Cardiac fibroblast (primary cell): ENCODE measurements at places on chromosomes 11 and 22.
A peak's percentile ranks its signal among the peaks of the same experiment; 100 is the strongest.

DNA sequence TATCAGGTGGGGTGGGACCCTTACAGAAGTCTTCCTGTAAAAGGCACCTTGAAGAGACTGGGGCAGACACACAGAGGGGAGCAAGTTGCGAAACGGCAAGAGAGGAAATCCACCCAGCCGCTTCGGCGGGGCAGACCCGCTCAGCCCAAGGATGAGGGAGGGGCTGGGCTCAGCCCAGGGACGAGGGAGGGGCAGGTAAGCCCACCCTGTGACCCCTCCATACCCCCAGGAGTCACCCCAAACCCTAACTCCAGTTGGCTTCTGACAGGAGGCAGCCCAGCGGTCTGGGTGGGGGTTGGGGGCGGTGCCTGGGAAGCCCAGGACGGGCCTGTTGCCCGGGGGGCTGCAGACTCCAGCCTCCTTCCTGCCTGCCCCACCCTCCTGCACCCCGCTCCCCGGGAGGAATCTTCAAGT is 965 bp downstream of the OSBPL5 start:
- no peak for DNase-seq

GRCh38 chr11:112993808-112994207 is 32.6 kb downstream of the NCAM1 start:
- DNase-seq: no peak

GRCh38 chr22:37218771-37219411 is 6.6 kb upstream of the SSTR3 start:
- DNase-seq: no peak

- DNase-seq: no peak
Measured at GRCh38 chr22:46801826-46802607, 39.6 kb downstream of the TBC1D22A start.

DNA sequence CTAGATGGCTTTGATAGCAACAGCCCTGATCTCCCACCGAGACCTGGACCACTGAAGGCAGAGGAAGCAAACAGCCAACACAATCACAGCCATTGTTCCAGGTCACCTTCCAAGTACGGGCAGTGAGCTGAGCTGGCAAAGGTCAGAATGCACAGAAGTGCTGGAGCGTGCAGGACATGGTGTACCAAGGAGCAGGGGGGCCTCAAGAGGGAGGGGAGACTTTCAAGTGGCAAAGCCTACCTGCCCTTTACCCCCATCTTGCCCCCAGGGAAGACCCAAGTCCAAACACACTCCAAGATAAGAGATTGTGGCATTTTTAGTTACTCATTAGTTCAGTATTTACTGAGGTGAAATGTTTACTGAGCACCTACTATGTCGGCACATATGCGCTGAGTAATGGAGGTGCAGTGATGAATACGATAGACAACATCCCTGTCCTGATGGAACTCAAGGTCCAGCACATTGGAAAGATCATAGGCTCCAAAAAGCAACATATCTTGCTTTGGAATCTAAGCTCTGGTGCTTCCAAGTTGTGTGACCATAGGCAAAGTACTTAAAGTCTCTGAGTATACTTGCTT is 26.0 kb upstream of the TTC12 start:
- no peak for DNase-seq

DNA sequence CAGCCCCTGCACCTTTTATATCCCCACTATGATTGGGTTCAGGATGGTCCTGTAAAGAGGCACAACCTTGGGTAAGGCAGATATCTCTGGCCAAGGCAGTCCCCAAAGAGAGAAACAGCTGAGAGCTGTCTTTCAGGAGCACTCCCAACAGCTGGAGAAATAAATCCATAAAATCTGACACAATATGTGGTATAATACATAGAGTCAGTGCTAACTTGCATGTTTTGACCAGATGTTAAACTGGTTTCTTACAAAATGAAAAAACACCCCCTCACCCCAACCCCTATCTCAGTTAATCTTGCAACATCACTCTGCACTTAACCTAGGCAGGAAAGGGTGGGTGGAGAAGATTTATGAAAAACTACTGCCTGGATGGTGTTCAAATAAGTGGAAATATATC is 44.0 kb upstream of the C11orf87 start:
- DNase-seq: no peak

- DNase-seq: no peak
Measured at GRCh38 chr11:24819863-24820434, 323.1 kb downstream of the LUZP2 start.

DNA sequence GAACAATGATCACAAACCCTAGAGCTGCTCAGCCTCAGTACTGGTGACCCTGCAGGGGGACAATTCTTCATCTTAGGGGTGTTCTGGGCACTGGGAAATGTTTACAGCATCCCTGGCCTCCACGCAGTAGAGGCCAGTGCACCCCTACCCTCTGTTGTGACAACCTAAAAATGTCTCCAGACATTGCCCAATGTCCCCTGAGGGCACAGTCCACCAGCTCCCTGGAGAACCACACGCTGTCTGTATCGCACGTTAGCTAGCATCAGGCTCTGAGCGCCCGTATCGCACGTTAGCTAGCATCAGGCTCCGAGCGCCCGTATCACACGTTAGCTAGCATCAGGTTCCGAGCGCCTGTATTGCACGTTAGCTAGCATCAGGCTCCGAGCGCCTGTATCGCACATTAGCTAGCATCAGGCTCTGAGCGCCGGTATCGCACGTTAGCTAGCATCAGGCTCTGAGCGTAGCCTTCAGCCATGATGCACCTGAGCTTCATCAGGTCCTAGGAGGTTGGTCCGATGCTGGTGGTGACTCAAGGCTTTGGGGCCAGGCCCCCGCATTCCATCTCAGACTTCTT is 111.1 kb upstream of the ANO1 start:
- no peak for DNase-seq

GRCh38 chr11:124937336-124937935 is 1.6 kb upstream of the HEPACAM start:
- DNase-seq: no peak

GRCh38 chr11:120612513-120613263 is 101.1 kb downstream of the GRIK4 start:
- peak; percentile 21 for DNase-seq

- peak; percentile 71 for DNase-seq
Measured at GRCh38 chr11:9459667-9460321, 1.0 kb upstream of the ZNF143 start.

GRCh38 chr11:889687-890475 is 20.7 kb downstream of the CHID1 start:
- no peak for DNase-seq

DNA sequence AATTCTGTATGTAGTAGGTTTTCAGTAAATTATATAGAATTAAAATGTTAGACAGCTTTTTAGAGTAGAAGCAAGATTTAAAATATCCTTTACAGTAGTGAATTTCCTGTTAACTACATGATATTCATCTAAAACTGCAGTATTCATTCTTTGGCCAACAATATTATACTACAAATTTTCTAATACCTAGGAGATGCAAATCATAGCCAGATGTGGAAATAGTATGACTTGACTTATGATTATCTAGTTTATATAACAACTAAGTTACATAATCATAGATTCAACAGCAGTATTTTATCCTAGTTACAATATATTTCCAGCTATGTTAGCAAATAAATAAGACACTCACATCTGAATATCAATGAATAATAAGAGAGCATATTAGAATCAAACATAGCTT is 163.2 kb downstream of the MSANTD4 start:
- DNase-seq: no peak

DNA sequence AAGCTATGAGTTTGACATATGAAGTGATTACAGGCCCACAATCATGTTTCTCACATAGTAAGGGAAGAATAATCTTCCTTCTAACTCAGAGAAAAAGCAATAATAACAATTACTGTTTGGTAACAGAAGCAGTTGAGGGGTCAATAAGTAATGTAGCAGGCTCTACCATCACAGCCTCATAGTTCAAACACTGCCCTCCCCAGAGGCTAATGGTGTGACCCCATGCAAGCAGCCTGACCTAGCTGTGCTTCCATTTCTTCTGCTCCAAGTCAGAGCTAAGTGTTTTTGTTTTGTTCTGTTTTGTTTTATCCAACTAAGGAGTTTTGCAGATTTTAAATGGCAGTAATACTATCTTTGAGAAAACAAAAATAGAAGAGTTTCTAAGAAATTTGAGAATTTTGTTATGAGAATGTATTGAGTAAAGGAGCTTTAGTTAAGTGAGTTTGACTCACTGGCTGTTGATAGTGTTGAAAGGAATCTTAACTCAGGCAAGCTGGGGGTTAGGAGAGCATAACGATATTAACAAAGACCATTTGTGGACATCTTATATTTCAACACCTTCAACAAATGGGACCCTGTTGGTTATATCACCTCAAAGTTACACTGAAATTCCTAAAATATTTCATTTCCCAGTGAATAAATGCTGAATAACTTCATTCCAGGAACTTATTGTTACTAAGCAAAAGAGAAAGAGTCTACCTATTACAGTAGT is 48.5 kb downstream of the GUCY1A2 start:
- peak; percentile 32 for DNase-seq

GRCh38 chr22:19422440-19423301 is 8.9 kb downstream of the HIRA start:
- no peak for DNase-seq

GRCh38 chr11:30917859-30918478 is 331.8 kb upstream of the MPPED2 start:
- peak; percentile 66 for DNase-seq

DNA sequence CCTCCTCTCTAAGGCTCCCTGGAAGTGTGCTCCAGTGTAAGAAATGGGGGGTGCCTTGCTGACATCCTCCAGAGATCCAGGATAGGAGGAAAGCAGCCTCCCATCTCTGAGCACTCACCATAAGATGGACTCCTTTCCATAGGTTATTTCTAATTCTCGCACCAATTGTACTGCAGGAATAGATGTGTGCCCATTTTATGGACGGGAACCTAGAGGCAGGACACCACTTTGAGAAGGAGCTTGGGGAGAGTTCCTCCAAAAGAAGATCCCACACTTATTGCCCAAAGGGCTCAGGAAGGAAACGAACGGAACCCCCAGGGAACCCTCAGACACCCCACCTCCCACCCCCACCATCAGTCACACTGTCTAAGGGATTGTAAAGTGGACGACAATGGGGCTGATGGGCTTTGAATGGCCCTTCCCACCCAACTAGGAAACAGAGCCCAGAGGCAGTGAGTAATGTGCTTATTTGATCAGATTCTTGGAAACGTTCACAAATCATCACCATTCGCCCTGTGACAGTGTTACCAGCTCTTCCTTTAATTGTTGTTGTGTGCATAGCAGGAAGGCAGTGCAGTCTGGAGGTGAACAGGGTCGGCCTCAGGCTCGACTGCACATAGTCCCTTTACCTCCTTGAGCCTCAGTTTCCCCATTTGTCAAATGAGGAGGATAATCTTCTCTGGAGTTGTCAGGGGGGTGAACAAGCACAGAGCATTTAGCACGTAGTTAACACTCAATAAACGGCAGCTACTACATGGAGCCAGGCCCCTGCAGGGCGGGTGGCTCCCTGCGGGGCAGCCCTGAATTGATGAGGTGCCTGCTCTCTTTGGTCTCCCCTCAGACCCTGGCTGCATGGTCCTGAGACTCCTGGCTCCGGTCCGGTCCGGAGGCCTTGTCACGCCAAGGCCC is 8.4 kb upstream of the MN1 start:
- DNase-seq: peak; percentile 42

DNA sequence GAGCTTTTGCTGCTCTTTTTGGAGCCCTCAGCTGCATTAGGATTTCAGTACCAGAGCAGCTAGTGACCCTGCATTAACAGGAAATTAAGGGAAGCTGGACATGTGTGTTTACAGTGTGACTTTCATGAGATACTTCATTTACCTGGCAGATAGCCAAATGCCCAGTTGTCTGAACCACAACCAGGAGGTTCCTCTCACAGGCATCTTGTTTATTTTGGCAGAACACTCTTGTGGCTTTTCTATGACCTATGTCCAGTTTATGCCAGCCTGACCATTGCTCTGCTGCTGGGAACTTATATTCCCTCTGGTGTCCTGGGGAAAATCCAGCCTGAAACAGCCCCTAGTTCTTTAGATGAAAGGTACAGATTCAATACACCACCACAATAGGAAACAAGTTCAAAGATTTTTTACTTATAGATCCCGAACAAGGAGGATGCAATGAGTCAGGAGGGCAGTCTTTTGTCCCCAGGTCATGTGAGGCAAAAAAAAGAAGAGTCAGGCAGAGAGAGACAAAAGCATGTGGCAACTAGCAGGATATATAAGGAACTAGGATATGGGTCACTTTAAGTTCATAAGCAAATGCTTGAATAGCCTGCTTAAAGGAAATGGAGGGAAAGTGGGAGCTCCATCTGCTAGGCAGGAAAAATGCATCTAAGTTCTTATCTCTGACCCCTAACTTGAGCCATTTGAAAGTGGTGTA is 379.3 kb downstream of the INSC start:
- DNase-seq: peak; percentile 16

GRCh38 chr11:10308201-10308954 is 3.5 kb downstream of the ADM start:
- DNase-seq: peak; percentile 51

DNA sequence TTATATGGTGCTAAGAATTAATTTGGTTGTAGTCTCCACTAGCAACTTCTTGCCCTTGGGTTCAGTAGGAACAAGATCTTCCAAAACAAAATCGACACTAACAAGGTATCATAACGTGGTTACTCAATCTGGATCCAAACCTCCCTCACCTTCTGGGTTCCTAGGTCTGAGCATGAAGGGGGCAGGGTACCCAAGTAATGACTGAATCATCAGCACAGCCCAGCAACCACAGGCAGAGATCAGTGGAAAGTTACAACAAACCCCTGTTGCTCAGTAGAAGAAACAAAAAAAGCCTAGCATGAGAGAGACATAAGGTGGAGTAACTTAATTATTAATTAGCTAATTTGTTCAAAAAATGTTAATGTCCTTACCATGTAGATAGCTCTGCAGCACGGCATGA is 221.4 kb downstream of the BLID start:
- DNase-seq: peak; percentile 63

DNA sequence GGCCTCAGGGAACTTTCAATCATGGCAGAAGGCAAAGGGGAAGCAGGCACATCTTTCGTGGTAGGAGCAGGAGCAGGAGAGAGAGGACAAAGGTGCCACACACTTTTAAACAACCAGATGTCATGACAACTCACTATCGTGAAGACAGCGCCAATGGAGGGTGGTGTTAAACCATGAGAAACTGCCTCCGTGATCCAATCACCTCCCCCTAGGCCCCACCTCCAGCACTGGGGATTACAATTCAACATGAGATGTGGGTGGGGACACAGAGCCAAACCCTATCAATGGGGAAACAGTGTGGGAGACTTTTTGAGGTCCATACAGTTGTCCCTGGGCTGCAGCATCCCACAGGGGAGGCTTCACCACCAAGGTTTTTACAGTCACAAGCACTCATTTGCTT is 41.9 kb upstream of the CFAP300 start:
- no peak for DNase-seq

GRCh38 chr11:36750349-36750748 is 152.3 kb upstream of the RAG2 start:
- DNase-seq: no peak

DNA sequence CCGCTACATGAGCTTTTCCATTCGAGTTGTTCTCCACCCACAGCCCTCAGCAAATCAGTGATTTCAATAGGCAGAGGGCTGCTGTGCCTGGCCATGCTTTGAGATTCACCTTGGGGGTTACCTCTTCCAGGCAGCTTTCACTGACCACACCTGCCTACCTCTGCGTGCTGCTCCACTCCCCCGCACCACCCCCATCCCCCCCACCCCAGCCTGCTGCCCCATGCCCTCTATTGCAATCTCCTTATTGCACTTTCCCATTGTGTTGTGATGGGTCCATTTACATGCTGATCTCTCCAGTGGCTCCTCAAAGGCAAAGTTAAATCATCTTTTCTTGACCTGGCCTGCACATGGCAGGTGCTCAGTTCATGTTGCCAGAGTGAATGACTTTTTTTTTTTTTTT is 18.0 kb upstream of the POLA2 start:
- no peak for DNase-seq
